ENCODE measurements at places on chromosomes 2 and 18.

DNA sequence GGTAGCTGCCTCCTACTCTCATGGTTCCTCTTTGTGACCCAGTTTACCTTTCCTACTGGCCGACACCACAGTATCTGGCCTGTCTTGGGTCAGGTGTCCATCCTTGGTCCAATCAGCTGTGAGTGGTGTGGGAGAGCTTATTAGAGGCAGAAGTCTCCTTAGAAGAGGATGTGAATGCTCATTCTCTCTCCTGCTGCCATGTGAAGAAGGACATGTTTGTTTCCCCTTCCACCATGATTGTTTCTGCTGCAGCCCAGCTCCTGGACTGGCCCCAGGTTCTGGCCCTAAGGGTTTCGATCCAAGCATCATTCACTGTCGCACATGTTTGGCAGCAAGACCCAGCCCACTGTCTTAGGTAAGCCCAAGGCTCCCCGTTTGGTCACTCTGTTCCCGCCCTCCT lies 55.3 kb upstream of the TGIF1 start:
- DNase-seq, result no peak

DNA sequence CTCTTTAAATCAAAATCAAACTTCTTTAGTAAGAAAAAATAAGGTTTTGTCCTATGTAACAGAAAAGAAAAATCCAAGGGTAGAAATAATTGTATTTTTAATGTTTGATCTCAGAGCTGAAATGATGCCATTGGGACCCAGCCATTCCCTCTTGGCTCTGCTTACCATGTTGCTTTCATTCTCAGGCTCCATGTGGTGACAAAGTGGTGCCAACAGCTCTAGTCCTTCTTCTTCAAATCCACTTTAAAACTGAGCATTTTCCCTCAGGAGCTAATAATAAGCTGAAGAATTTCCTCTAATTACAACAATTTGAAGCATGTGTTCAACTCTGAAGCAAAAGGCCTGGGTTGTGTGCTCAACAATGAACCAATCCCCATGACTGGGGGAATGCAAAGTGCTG lies 327.9 kb downstream of the EN1 start:
- no peak for DNase-seq

DNA sequence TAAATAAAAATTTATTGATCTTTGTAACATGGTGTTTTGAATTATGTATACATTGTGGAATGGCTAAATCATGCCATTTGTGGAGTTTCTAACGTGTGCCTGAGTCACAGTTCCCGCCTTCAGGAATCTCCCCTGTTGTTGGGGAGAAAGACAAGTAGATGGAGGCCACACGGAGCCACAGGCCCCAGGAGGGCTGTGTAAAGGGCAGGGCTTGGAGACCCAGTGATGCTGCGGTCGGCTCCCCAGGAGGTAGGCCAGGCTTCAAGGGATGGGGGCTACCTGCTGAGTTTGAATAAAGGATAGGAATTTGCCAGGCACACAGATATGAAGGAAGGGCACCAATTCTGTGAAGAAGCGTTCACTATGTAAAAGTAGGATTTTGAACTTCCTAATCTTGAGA lies 257.1 kb downstream of the GBX2 start:
- DNase-seq, result no peak

DNA sequence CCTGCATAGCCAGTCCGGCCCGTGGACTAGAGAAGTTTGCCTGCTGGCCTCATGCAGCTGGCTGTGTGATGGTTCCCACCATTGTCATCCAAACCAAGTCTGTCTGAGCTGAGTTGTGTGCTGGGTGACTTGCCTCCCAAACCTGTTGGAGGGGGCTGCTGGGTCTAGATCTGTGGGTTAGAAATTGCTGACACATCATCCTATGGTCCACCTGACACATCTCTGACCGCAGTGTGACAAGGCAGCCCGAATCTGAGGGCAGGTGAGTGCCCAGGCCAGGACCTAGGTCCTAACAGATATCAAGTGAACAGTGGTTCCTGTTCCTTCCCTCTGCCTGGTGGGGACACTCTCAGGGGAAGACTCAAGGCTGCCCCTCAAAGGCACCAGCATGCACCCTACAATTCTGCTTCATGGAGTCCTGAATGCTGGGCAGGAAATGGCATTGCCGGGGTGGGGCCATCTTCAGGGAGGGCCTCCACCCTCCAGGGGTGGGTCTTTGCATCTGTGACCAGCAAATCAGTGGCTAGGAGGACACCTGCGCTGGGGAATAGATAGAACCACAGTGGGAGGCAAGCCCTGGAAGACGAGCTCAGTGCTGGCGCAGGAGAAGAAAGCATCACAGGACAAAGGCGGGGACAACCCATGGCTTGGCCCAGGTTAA lies 117.9 kb upstream of the ID2 start:
- DNase-seq, result peak; percentile 32

DNA sequence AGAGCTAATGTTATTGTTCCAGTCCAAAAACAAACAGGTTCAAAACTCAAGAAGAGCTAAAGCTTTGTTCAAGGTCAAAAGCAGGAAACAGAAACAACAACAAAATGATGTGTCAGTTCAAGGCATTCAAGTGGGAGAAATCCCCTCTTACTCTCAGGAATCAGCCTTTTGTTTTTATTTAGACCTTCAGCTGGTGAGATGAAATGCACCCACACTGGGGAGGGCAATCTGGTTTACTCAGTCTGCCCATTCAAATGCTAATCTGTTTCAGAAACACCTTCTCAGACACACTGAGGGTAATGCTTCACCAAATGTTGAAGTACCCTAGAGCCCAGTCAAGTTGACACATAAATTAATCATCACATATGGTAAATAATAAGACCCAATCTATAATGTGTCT lies 150.6 kb downstream of the TMX3 start:
- no peak for DNase-seq

- DNase-seq, result no peak
Measured at GRCh38 chr2:53252115-53252514, 515.5 kb upstream of the CHAC2 start.

GRCh38 chr2:40964509-40965250 lies 512.8 kb upstream of the SLC8A1 start:
- DNase-seq, result no peak

GRCh38 chr2:226199555-226199954 lies 600.1 kb downstream of the IRS1 start:
- DNase-seq, result no peak

GRCh38 chr2:57760381-57760801 lies 286.2 kb upstream of the VRK2 start:
- no peak for DNase-seq

- no peak for DNase-seq
Measured at GRCh38 chr2:49616800-49617199, 462.5 kb upstream of the FSHR start.

- no peak for DNase-seq
Measured at GRCh38 chr18:63135101-63135500, 184.5 kb downstream of the BCL2 start.

DNA sequence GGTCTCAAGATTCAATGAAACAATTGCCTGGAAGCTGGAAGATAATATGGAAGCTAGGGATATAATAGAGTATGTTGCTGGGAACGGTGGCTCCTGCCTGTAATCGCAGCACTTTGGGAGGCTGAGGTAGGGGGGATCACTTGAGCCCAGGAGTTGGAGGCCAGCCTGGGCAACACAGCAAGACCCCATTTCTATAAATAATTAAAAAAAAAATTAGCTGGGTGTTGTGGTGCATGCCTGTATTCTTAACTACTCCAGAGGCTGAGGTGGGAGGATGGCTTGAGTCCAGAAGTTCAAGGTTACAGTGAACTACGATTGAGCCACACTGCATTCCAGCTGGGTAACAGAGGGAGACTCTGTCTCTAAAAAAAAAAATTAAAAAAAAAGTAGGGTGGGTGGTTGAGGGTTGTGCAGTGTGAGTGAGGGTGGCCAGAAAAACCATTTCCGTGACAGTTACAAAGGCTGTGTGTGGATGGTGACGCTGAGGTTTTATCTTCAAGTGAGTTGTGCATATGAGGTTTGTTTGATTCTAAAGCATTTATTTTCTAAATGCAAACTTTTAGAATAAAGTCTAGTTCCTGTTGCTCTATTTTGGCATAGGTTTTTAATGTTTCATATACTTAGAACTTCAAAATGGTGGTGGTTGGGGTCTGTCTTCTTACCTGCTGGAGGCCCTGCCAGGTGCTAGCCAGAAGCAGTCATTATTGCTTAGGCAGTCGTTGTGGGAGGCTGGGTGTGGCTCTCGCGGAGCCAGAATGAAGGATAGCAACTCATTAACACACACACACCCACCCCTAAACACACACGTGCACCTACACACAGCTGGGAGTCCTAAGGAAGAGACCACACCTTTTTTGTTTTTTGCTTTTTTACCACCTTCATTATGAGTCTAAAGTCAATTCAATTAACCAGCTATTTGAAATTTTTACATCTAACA lies 4.7 kb upstream of the IL1R2 start:
- DNase-seq, result no peak

- peak; percentile 68 for DNase-seq
Measured at GRCh38 chr2:101109451-101110118, 41.6 kb downstream of the TBC1D8 start.

- DNase-seq, result no peak
Measured at GRCh38 chr18:939166-939565, 34.5 kb downstream of the ADCYAP1 start.

DNA sequence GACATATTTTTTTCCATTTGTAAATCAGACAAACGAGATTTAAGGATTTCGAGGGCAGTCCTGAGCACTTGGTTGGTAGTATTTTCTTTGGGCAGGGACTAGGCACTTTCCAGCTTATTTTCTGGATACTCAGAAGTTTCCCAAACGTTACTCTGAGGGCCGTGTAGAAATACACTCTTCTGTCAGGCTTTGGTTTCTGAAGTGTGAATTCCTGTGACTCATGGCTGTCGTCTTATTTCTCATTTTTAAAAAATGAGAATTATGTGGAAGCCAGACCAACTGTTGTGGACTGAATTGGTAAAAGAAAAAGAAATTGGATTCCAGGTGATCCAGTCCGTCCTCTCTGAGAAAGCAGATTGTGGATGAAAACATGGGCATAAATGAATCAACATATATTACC lies 658.6 kb upstream of the FANCL start:
- no peak for DNase-seq

DNA sequence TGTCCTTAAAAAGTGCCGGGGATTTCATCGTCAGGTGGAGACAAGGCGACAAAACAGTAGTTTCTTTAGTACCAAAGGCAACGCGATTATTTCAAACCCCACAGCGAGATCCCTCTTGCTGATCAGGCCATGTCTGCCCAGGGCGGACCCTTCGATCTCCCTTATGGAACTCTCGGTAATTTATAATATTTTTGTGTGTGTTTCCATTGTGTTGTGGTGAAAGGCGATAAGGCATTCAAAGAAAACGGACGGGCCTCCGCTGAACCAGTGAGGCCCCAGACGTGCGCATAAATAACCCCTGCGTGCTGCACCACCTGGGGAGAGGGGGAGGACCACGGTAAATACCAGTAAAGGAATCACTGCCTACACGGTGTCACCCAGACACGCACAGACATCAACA lies 1.4 kb upstream of the GAD1 start:
- DNase-seq, result no peak

DNA sequence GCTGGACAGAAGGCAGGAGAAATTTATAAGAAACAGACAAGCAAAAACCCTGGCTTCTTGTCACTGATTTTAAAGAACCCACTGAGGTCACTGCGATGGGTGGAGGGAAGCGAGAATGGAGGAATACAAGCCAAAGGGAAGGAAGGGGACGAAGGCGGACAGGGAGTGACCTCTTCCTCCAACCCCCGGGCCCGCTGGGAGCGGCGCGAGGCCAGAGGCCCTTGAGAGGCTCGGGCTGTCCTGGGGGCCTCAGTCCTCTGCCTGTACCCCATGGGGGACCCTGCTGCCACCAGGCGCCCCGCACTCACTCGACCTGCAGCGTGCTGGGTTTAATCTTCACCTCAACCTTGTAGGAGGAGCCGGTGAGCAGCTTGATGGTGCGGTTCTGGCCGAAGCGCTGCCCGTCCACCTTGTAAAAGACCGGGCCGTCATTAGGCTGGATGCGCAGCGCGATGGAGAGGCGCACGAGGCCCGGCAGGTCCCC lies 793 bp downstream of the CNRIP1 start:
- peak; percentile 49 for DNase-seq

- no peak for DNase-seq
Measured at GRCh38 chr2:172931256-172931894, 144.3 kb upstream of the MAP3K20 start.

DNA sequence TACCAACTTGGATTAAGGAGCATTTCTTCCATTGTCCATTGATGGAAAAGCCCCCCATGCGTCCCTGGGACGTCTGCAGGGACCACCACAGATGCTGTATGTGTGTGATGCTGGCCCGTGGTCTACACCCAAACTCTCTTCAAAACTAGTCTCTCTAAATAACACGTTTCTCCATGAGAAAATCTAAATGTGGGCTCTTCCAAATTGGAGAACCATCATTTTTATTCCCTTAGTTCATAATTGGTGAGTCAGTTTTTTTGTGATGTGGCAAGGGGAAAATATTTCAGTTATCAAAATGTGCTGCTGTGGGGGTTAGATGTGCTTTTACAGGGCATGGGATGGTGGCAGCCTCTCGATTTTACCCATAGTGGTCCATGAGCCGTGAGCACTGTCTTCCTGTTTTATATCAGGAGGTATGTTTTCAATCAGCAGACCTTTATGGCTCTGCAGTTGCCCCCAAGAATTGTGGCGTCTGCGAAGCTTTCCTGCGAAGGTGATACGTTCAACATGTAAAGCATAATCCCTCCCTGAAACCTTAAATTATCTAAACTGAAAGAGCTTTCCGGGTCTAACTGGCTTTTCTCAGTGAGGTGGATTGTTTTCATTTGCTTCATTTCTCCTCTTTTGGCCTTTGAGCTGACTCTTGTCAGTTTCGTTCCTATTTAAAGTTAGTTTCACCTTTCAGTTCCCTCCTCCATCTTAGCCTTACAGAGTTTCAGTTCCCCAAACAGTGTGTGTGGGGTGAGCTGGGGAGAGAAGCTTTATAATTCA lies 78.4 kb downstream of the SETBP1 start:
- DNase-seq, result no peak

GRCh38 chr18:43650426-43650825 lies 373.1 kb upstream of the SYT4 start:
- no peak for DNase-seq

- no peak for DNase-seq
Measured at GRCh38 chr2:130917006-130917688, 80.4 kb downstream of the ARHGEF4 start.

DNA sequence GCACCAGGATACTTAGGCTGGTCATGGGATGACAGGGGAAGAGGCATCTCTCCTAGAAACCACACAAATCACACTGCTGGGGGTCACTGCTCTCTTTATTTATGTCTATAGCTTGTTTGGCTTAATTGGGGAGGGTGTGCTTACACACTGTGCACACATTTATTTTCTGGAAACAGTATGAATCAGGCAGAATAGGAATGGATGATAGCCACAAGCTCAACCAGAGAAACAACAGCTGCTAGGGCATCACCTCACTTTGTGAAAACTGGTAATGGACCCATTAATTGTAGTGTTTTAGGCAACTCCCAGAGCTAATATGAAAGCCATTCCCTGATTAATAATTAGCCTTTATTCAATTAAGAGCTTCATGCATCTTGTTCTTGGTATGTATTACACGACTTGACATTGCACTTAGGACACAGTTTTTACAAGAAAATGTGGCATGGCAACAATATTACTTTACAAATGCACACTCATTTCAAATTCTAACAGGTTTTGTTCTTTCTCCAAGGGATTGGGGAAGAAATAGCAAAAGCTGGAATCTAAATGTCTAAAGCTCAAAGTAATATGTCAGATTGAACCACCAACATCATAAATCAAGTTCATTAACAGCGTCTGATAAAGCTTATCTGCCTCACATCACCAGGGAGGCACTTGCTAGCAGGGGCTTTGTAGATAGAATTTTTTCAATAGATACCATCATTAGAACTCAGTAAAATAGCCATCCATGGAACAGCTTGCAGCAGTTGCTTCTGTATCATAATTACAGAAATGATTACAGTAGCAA lies 361.9 kb upstream of the FSHR start:
- DNase-seq, result no peak

- no peak for DNase-seq
Measured at GRCh38 chr2:74080346-74080745, 67.4 kb downstream of the BOLA3 start.
